Stimulated activated CD8-positive, alpha-beta memory T cell treated with anti-CD3 and anti-CD28 coated beads, Interleukin-2, amount 100 ng/mL, for 1 hour (primary cell): ENCODE measurements at places on chromosomes 2 and 18.

DNA sequence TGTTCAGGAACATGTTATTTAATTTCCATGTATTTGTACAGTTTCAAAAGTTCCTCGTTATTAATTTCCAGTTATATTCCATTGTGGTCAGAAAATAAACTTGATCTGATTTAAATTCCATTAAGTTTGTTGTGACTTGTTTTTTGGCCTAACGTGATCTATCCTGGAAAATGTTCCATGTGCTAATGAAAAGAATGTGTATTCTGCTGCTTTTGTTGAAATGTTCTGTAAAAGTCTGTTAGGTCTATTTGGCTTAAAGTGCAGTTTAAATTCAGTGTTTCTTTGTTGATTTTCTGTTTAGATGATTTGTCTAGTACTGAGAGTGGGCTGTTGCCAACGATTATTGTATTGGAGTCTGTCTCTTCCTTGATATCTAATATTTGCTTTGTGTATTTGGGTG is 148.0 kb downstream of the UBR3 start:
- no peak for DNase-seq

DNA sequence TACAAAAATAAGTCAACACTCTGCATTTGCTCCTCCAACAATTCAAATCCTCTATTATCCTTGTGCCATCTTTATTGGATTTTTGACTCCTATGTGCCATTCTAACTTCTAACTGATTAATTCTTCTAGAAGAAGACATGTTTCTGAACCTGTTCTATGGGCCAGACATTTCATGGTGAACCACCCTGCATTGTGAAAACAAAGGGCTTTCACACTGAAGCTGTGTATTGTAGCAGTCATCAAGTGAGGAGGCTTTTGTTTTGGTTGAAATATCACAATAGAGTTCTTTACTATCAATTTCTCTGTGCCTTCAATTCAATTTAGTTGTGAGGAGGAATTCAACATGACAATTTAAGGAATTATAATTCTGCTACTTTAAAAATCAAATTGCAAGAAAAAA is 357.9 kb downstream of the PLCL1 start:
- no peak for DNase-seq

GRCh38 chr2:16012626-16013358 is 72.4 kb downstream of the MYCN start:
- DNase-seq = no peak

- DNase-seq = peak; percentile 44
Measured at GRCh38 chr2:207624185-207625013, 795 bp downstream of the METTL21A start.

- DNase-seq = no peak
Measured at GRCh38 chr2:213032607-213033006, 118.8 kb downstream of the IKZF2 start.

DNA sequence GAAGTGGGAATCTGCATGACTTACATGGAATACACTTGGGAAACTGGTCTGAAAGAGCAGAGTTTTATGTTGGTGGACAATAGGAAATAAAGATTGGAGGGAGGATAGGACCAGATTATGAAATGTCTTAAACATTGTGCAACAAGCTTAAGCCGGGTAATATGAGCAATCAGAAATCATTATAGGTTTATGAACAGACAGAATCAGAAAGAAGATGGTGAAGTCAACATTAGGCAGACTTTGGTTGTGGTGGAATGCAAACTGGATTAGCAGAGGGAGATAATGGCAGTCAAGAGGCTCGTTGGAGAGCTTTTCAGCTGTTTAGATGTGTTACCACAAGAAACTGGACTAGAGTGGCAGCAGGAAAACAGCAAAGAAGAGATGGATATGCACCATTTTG is 43.5 kb downstream of the CRIM1 start:
- no peak for DNase-seq

- DNase-seq = peak; percentile 55
Measured at GRCh38 chr2:37344453-37345361, at the start of gene QPCT. Gene QPCT, plus strand, starts transcription at chr2:37344630. Its CDS starts 102 bp downstream, at chr2:37344732.

DNA sequence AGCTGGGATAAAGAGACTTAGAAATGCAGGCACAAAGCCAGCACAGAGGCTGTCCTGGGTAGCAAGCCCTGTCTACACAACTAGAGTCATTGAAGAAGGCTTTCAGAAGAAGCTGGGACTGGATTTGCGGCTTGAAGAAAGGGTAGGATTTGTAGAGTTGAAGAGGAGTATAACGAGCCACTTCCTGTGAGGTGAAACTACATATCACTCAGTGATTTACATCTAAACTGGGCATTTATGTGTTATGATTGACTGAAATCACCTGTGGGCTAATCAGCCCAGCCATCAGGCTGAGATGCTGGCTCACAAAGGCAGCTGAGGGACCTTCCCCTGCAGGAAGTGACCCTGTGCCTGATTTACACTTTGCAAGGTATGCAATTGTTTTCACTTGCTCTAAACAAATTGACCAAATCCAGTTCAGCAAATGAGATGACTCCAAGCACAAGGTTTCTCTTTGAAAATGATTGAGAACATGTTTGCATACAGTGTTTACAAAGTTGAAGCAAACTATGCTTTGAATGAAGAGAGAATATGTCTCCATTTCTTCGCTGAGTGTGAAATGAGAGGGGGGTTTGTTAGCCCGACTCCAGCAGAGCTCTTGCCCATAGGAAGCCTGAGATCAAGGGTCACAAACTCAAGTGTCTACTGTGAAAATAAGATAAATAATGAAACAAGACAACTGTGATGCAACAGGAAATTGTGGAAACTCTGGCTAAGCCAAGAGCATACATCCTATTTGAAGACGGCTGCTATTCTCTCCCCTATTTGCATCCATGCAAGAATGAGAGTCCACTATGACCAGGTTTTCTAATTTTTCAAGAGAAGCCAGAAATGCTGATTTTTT is 69.3 kb upstream of the HK2 start:
- no peak for DNase-seq

- DNase-seq = no peak
Measured at GRCh38 chr2:32652555-32653209, 24.8 kb downstream of the TTC27 start.

DNA sequence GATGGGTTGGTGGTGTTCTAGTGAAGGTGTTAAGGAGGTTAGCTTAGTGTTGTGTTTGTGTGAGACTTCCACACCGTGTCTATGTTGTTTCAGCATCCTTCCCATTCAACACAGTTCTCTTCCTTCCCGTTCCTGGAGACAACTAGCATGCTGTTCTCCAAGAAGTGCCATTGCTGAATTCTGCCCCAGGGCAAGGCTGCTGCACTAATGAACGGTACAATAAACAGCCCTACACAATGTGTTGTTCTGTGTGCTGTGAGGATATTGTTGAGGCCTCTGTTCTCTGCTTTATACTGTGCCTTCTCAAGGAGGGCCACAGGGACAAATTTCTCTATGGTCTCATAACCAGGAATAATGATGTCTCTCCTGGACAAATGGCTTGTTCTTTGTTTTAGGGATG is 39.8 kb upstream of the ZEB2 start:
- no peak for DNase-seq
